Lower lobe of right lung (tissue), 2 donors: ENCODE measurements at places on chromosomes 2 and 18. TPM values are rescaled to one million over a fixed set of nuclear protein-coding genes. Genes with fewer than 3 reads are reported as not detected.

The DAPL1 gene
- not detected for total RNA-seq

The CCDC74B gene
- 7.2 TPM for total RNA-seq

The TUBA3E gene
- total RNA-seq, result not detected

The ANKRD30BL gene
- not detected for total RNA-seq

The GPR35 gene
- total RNA-seq, result 4.7 TPM

The KCNE4 gene
- 1.2 TPM for total RNA-seq

The TACR1 gene
- total RNA-seq, result 1.4 TPM

The RAB17 gene
- 60.1 TPM for total RNA-seq

DNA sequence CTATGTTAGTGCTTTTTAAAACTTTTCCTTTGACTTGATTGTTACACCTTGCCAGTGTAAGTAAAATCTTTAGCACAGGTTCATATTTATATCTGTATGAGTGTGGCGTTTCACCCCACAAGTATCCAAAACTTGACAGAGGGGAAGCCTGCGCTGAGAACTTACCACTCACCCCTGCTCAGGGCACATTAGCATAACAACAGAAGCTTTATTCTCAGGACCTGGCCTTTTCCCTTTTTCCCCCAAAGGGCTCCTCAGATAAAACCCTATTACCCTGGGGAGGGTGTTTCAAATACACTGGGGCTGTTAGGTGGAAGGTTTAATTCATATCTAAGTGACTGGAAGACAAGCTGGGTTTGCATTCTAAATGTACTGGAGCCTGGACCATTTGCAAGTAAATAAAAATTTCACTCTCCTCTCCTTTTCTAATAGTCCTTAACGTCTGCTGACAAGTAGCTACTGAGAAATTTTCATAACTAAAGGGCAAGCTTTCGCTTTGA, 276.6 kb downstream of the RNF152 start:
- DNase-seq, result no peak
- H3K27ac ChIP-seq, result no peak overlapping the region
- no peaks in the 10 kb centered on the region for H3K27me3 ChIP-seq
- H3K4me3 ChIP-seq, result no peak overlapping the region

DNA sequence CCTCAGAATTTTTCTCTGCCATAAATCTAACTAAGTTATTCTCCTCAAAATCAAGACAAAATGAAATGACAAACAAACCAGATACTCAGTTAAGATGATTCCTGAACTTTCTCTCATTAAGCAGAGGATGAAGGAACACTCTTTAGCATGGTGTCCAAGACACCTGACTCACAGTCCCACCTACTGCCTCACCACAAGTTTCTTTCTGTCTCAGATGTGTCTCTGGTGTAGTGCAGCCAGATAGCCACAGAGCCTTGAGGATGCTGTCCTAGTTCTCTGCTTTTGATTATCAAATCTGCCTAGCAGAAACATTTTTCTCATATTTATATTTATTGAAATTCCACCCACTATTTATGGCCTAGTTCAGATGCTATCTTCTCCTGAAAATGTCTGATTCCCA, 103.6 kb upstream of the TMEM200C start:
- no peak overlapping the region for H3K27ac ChIP-seq
- no peaks in the 10 kb centered on the region for H3K36me3 ChIP-seq
- H3K27me3 ChIP-seq, result no peaks in the 10 kb centered on the region
- no peak overlapping the region for H3K4me3 ChIP-seq
- no peaks in the 10 kb centered on the region for H3K4me1 ChIP-seq

- H3K4me1 ChIP-seq, result peaks cover 7% of the 10 kb centered on the region
- no peaks in the 10 kb centered on the region for H3K36me3 ChIP-seq
- no peak overlapping the region for H3K27ac ChIP-seq
- H3K27me3 ChIP-seq, result no peaks in the 10 kb centered on the region
- no peak for DNase-seq
- no peak overlapping the region for H3K4me3 ChIP-seq
Measured at GRCh38 chr2:75047992-75048625, 89.7 kb downstream of the POLE4 start.

- peak overlapping the region; percentile 89 for H3K27ac ChIP-seq
- no peaks in the 10 kb centered on the region for H3K27me3 ChIP-seq
- H3K36me3 ChIP-seq, result no peaks in the 10 kb centered on the region
- peak overlapping the region; percentile 92 for H3K4me3 ChIP-seq
- H3K4me1 ChIP-seq, result peaks cover 61% of the 10 kb centered on the region
- no peak for DNase-seq
Measured at GRCh38 chr18:35043207-35043606, 2.0 kb downstream of the MAPRE2 start.

- DNase-seq, result no peak
- H3K4me1 ChIP-seq, result peaks cover 5% of the 10 kb centered on the region
- no peaks in the 10 kb centered on the region for H3K36me3 ChIP-seq
- H3K27me3 ChIP-seq, result no peaks in the 10 kb centered on the region
Measured at GRCh38 chr2:31222071-31222470, 4.8 kb upstream of the CAPN14 start.

DNA sequence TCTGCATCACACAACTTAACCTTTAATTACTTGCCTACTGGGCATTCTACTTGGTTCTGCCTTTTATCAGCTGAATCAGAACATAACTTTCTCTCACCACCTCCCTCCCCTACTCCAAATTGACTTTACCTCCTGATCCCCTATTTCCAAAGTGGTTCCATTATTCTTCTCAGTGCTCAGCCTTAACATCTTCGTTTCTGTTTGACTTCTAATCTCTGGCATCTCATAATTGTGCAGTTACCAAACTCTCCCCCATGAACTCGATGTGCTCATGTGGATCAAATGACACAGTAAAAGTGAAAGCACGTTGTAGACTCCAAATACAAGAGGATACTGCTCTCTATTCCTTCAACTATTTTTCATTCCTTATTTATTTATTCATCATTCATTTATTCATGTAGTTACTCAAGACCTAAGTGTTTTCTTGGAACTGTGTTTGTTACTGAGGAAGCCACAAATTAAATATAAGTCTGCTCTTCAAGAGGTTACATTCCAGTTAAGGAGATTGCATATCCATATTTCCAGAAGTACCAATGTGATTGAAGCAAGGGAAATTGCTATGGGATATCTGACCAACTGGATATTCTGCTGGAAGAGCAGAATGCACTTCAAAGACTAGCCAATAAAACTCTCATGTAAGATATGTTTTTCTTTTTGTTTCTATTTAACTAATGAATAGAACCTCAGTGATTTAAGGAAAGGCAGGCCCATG, 158.8 kb downstream of the TMEFF2 start:
- no peak overlapping the region for H3K4me3 ChIP-seq
- H3K27me3 ChIP-seq, result no peaks in the 10 kb centered on the region
- no peak for DNase-seq
- H3K4me1 ChIP-seq, result peaks cover 15% of the 10 kb centered on the region

DNA sequence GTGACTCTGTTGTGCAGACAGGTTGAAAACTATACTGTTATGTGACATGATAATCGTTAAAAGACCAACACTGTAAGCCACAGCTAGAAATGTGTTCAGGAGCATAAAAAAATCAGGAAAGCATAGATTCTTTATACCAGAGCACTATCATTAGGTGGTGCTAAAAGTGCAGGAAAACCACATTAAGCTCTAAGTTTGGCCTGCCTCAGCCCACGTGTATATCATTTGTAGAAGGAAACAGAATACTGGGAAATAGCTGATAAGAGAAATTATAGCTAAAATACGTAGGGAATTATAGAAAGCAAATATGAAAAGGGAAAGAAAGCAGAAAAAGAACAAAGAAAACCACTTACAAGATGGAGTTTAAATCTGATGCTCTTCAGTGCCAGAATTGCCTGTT, 26.5 kb upstream of the C2orf74 start:
- H3K4me1 ChIP-seq, result no peaks in the 10 kb centered on the region
- H3K36me3 ChIP-seq, result no peaks in the 10 kb centered on the region
- no peak overlapping the region for H3K27ac ChIP-seq
- no peak overlapping the region for H3K4me3 ChIP-seq

- H3K27ac ChIP-seq, result no peak overlapping the region
- H3K27me3 ChIP-seq, result no peaks in the 10 kb centered on the region
- no peak for DNase-seq
Measured at GRCh38 chr2:234422273-234422732, 74.6 kb downstream of the ARL4C start.

GRCh38 chr18:9182852-9183399, 46.3 kb downstream of the ANKRD12 start:
- peaks cover 24% of the 10 kb centered on the region for H3K36me3 ChIP-seq
- no peak overlapping the region for H3K4me3 ChIP-seq
- no peak overlapping the region for H3K27ac ChIP-seq
- no peak for DNase-seq

DNA sequence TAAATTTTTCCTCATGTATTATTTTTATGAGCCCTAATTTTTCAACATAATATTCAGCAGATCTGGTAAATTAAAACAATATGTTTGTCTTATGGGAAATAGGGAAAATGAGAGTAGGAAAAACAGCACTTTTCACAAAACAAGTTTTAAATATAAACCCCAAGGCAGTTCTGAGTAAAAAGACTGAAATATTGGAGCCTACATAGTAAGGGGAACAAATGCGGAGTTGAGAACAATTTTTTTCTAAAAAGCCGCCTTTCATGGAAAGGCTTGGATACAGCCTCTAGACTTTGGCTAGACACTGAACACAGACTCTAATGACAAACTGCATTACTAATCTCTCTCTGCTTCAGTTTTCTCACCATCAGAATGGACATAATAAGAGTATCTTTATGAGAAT, 174.1 kb downstream of the NOL4 start:
- no peaks in the 10 kb centered on the region for H3K4me1 ChIP-seq
- H3K4me3 ChIP-seq, result no peak overlapping the region
- no peaks in the 10 kb centered on the region for H3K36me3 ChIP-seq
- no peak overlapping the region for H3K27ac ChIP-seq
- no peaks in the 10 kb centered on the region for H3K27me3 ChIP-seq

DNA sequence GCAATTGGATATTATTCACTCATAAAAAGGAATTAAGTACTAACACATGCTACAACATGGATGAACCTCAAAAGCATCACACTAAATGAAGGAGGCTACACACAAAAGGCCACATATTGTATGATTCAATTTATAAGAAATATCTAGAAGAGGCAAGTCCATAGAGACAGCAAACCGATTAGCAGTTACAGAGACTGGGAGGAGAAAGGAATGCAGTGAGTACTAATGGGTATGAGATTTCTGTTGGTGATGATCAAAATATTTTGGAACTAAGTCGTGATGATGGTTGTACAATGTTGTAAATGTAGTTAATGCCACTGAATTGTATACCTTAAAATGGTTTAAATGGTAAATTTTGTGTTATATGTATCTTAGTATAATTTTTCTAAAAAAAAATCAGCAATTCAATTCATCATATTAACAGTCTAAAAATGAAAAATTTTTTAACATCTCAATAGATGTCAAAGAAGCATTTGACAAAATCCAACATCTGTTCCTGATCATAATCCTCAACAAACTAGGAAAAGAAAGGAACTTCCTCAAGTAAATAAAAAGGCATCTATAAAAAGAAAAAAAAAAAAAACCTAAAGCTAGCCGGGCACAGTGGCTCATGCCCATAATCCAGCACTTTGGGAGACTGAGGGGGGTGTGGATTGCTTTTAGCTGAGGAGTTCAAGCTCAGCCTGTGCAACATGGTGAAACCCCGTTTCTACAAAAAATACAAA, 98.1 kb downstream of the TGIF1 start:
- H3K27ac ChIP-seq, result no peak overlapping the region
- no peak overlapping the region for H3K4me3 ChIP-seq
- H3K36me3 ChIP-seq, result no peaks in the 10 kb centered on the region
- no peak for DNase-seq
- H3K27me3 ChIP-seq, result no peaks in the 10 kb centered on the region
- H3K4me1 ChIP-seq, result no peaks in the 10 kb centered on the region

GRCh38 chr2:47046271-47046670, 108.8 kb downstream of the STPG4 start:
- DNase-seq, result no peak
- peaks cover 26% of the 10 kb centered on the region for H3K4me1 ChIP-seq
- H3K27ac ChIP-seq, result peak overlapping the region; percentile 36
- H3K4me3 ChIP-seq, result no peak overlapping the region
- H3K27me3 ChIP-seq, result no peaks in the 10 kb centered on the region

GRCh38 chr18:76490670-76491472, 4.2 kb downstream of the ZNF516 start:
- peak; percentile 81 for DNase-seq
- H3K36me3 ChIP-seq, result no peaks in the 10 kb centered on the region
- no peaks in the 10 kb centered on the region for H3K27me3 ChIP-seq
- H3K4me3 ChIP-seq, result peak overlapping the region; percentile 85
- H3K4me1 ChIP-seq, result peaks cover 41% of the 10 kb centered on the region

GRCh38 chr2:9590641-9591040, 35.0 kb upstream of the ADAM17 start:
- peaks cover 59% of the 10 kb centered on the region for H3K36me3 ChIP-seq
- no peak overlapping the region for H3K4me3 ChIP-seq
- no peak for DNase-seq
- H3K4me1 ChIP-seq, result peaks cover 29% of the 10 kb centered on the region

DNA sequence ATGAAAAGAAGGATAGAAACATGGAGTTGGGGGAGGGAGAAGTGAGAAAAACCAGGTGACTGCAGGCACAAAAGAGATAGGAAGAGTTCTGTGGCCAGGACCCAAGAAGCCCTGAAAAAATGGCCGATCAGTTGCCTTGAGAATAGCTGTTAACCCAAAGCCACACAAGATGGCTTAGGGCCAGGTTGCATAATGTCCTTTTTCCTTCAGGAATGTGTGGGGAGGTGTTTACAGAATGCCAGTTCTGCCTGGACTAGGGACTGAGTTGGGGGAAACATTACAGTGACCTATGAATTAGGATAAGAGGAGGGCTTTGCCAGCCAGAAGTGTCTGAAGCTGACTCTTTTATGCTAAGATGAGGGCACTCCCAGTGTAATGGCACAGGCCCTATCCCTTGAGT, 17.1 kb downstream of the FAM110C start:
- DNase-seq, result no peak
- peaks cover 14% of the 10 kb centered on the region for H3K4me1 ChIP-seq
- H3K27ac ChIP-seq, result no peak overlapping the region
- H3K36me3 ChIP-seq, result no peaks in the 10 kb centered on the region
- H3K4me3 ChIP-seq, result no peak overlapping the region

DNA sequence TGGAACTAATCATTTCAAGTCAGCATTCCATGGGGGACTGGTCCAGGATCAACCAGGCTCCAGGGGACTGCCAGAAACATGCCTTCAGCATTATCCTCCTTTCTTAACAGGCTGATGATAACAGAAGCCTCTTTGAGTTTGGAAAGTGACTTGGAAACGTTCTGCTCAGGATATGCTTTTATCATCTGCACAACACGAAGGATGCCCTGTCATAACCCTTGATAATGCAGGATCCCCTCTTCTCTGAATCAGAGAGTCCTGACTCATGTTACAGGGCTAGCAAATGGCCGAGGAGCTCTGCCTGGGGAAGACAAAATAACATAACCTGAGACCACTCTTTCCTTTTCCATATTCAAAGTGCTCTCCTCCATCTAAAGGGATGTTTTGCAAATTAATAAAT, 6.7 kb downstream of the SCYGR3 start:
- no peak for DNase-seq
- no peak overlapping the region for H3K4me3 ChIP-seq
- no peak overlapping the region for H3K27ac ChIP-seq
- H3K36me3 ChIP-seq, result no peaks in the 10 kb centered on the region

DNA sequence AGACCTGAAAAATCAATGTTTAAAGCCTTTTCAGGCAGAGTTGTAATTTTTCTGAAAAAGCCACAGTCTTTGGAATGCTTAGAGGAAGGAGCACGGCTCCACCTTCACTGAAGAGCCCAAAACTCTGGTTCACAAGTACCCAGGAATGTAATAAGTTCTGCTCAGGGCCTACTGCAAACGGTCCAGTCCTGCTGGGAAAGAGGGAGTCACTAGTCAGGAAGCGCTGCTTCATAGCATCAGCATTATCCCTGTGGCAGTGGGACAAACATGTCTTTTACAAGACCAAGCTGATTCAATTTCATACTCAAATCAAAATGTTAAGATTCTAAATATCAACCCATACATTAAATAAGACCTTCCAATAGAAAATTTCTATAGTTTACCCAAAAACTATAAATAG, 152.9 kb upstream of the PGAP1 start:
- H3K36me3 ChIP-seq, result peaks cover 67% of the 10 kb centered on the region
- no peak overlapping the region for H3K27ac ChIP-seq
- no peaks in the 10 kb centered on the region for H3K27me3 ChIP-seq
- DNase-seq, result no peak
- no peak overlapping the region for H3K4me3 ChIP-seq
